ENCODE measurements at places on chromosomes 7 and 10.
A peak's percentile ranks its signal among the peaks of the same experiment; 100 is the strongest.

GRCh38 chr7:15239801-15240200 is 322.0 kb downstream of the AGMO start:
- DNase-seq = no peak

GRCh38 chr7:158361326-158361946 is 226.2 kb downstream of the PTPRN2 start:
- no peak for DNase-seq

DNA sequence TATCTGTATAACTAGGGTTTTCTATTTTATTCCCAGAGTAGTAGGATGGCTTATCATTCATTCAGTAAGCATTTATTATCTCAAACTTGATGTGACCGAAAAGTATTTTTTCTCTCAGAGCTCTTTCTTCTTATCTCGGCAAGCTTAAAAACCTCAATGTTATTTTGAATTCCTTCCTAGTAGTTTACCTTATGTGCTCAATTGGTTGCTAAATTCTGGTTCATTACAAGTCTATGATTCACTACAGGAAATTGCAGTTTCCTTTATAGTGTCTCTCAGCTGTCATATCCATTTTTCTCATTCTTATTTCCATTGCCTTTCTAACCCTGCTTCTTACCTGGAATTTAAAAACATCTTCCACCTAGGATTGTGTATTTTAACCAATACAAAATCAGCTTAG is 12.6 kb upstream of the ICA1 start:
- no peak for DNase-seq

- no peak for DNase-seq
These were observed 1.3 kb upstream of the DDX56 start for GRCh38 chr7:44575054-44575453.

- DNase-seq = peak; percentile 73
These were observed 229.6 kb upstream of the IGFBP3 start for GRCh38 chr7:46150721-46151120.

DNA sequence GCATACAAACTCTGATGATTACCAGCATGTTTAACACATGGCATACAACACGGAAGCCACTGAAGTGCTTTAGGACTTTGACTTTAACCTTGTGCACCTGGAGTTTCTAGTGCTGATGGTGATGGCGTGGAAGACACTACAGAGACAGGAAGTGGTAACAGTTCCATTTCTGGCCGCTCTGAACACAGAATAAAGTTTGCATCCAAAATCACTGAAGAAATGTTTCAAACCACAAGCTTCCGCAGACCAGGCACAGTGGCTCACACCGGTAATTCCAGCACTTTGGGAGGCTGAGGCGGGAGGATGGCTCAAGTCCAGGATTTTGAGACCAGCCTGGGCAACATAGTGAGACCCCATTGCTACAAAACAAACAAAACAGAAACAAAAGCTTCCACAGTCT is 40.3 kb upstream of the TNPO3 start:
- DNase-seq = no peak

GRCh38 chr7:137985897-137986251 is 16.0 kb downstream of the CREB3L2 start:
- no peak for DNase-seq

GRCh38 chr7:116978006-116978405 is 24.7 kb downstream of the ST7 start:
- no peak for DNase-seq

DNA sequence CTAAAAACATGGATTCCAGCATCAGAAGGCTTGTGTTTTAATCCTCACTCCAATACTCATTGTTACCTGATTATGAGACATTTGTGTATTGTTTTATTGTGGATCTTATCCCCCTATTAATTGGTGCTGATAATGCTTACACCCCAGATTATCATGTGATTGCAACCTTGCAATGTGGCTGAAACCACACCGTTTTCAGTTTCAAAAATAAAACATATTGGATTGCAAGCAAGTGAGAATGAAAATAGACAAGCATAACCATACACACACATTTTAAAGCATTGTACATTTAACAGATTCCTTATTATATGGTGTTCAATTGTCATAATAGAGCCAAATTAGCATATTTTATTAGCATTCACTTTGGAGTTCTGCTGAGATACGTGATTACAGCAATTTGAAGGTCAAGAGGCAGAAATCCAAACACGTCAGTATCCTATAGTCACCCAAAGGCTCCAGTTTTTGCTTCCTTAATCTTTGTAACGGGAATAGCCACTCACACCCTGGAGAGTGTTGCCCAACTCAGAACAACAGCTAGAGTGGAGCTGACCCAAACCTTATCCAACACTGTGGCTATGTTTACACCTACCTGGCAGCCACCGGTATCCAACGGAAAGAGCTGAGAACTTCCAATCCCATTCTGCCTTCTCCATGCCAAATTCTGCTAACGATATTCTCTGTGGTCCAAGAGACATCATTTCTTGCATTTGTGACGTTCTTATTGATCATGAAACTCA is 317.1 kb upstream of the KLF6 start:
- no peak for DNase-seq

DNA sequence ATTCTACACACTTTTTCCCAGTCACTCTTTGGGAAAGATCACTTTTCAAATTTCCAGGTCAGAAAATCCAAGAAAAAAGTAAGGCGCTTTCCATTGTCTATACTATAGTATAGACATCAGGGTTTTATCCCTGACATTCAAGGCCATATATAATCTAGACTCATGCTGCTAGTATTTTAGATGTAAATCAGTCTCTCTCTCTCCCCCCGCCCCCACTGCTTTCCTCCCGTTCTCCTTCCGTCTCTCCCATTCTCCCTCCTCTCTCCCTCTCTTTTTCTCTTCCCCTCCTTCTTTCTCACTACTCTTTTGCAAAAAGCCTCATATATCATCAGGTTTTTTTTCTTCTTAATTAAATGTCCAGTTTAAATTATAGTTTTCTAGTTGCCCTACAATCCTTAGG is 154.8 kb downstream of the PHF14 start:
- DNase-seq = no peak

- DNase-seq = no peak
These were observed 6.9 kb upstream of the RGS10 start for GRCh38 chr10:119549247-119549999.

DNA sequence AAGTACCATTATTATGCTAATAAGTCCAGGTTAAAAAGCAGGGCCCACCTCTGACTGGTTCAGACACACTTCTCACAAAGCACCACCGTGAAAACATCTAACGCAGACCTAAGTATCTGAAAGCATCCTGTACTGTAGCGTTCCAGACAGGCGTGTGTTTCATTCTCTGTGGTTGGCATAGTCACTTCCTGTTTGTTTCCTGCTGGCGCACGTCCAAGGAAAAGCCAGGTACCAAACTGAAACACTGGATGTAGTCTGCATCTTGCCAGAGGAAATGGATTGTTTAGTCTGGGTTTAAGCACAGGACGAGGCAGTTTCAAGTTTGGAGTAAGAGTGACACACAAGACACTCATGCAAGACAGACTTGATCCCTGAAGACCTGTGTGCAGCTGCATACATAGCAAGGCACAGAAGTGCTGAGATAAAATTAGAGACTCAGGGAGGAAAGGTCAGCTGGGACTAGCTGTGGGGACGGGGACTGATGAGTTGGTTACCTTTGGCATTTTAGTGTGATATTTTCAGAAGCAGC is 23.3 kb downstream of the BPGM start:
- DNase-seq = peak; percentile 92

DNA sequence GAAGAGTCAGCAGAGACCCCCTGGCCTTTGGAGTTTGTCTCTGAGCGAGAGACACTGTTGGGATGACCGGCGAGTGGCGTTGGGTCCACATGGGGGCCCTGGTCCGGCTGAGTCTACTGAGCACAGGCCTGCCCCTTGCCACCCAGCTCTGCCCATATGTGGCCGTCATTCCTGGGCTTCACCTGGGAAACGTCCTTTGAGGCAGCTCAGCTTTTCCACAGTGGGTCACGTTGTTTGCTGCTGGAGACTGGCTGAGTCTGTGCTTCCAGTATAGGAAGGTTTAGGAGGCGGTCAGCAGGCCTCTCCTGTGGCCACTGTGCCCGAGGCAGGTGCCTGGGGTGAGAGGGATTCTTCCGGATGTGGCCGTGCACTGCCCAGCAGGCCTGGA is 17.1 kb downstream of the ADAM8 start:
- no peak for DNase-seq

GRCh38 chr10:75889051-75889450 is 457.6 kb downstream of the LRMDA start:
- no peak for DNase-seq

- DNase-seq = no peak
These were observed 9.0 kb downstream of the ELMO1 start for GRCh38 chr7:37439653-37440026.

DNA sequence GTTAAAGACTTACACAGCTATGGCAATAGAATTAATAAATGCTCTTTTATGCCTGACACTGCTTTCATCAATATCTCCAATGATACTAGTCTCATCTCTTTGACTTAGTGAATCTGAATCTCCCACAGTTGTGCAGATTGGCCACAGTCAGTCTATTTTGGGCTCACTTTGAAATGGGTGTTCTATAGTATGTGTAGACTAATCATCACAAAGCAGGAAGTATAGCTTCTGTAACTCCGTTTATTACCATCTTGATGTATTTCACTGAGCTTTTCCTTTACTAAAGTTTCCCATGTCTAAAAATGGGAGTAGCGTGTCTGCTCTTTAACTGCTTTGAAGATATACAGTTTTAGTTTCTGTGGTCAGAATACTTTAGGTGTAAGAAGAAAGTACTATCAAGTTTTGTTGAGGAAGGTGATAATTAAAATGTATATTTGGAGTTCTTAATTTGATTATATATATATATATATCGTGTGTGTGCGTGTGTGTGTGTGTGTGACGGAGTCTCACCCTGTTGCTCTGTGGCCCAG is 70.1 kb downstream of the ST7 start:
- DNase-seq = no peak

DNA sequence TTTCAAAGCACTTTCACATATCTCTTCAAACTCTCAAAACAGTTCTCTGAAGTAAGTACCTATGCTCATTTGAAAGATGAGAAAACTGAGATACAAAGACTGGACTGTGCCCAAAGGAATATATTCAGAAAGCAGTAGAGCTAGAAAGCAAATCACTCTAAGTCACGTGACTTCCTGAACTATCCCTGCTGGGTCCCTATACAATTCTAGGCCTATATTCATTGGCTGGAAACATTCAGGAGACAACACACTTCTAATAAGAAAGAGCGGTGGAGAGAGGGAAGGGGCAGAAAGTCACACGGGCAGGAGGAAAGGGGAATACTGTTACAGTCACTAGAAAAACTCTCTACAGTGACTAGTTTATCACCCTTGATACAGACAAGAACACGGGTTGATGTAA is 140.0 kb downstream of the CHCHD3 start:
- DNase-seq = no peak

DNA sequence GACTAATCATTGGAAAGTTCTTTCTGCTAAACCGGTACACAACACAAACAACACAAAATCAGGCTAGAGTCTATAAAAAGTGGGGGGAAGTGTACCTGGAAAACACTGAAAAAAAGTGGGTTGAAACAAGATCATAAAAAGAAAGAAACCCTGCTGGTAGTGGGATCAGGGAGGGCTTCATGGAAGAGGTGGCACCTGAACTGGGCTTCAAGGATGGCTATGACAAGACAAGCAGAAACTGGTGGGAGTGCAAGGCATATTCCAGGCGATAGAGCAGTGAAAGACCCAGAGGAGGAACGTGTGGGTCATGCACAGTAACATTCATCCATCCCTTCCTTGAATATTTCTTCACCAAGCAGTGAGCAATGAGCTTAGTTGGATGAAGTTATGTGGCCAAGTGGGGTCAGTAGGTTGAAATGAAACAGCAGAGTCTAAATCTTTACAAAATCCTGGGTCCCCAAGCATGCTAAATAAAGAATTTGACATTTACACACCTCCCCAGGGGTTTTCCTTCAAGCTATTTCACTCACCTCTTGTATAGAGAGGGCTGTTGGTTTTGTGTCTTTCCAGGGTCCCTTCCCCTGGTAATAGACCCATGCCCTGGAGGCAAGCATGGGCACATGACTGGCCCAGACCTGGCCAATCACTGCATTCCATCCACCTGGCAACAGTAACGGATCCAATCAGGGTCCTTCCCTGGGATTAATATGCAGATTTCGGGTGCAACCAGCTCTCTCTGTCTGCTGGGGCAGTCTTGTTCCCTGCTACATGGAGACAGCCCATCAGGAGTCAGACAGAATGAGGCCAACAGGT is 38.2 kb downstream of the SPOCK2 start:
- DNase-seq = no peak

GRCh38 chr10:51707821-51708424 is 8.5 kb upstream of the CSTF2T start:
- no peak for DNase-seq

DNA sequence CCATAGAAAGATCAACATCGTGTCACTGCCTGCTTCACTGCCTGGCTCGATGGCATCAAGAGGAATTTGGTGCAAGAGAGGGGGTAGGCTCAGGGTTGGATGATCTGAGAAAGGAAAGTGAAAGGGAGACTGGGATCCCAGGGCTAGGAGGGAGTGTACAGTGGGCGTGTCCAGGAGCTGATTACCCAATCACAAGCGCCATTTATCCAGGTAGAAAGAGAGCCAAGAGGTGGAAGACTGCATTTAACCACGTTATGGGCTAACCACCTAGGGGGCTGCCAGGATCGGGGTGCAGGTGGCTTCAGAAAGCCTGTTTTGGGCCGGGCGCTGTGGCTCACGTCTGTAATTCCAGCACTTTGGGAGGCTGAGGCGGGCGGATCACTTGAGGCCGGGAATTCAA is 10.3 kb downstream of the PODXL start:
- DNase-seq = no peak

GRCh38 chr7:8189625-8190024 is 72.3 kb downstream of the ICA1 start:
- no peak for DNase-seq

DNA sequence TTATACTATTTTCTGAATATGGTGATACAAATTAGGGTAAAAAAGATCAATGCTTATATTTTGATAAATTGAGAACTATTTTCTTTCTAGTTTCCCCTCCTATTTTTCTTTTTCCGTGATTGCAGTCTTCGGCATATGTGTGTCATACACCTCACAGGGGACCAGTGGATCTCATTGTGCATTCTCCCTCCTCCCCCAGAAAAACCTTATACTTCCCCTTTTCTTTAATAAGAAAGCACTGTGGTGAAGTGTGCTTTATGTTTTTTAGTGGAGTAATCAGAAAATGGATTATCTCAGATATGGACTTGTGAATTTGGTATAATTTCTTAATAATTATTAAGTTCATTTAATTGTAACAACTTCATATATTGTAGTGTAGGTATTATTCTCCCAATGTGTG is 72.8 kb downstream of the BICC1 start:
- DNase-seq = no peak

DNA sequence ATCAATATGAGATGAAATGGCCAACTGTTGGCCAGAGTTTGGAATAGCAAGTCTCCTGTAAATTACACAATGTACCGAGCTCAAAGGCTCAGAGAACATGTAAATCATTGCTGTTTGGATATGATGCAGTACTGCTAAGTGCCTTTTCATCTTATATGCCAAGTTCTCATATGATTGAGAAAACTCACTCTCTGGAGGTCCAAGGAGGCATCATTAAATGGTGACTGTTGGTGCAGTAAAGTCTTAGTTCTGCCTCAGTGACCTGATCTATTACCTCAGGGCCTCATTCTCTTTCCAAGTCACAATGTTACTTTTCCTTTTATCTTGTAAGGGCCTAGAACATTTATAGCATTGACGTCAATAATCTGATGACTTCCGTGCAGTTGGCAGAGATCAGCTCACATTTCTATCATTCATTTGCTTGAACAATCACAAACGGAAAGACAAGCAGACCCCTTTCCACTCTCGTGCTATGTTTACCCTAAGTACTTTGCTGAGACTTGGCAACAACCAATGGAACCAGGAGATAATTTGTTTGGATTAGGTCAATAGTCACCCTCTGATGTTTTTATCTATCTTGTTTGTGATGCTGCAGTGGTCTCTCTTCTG is 32.6 kb upstream of the PDK4 start:
- DNase-seq = no peak

- DNase-seq = no peak
These were observed 21.5 kb upstream of the PDE1C start for GRCh38 chr7:32091608-32092210.
